NK-92 treated with Interleukin-12 subunit alpha and Interleukin-12 subunit beta, amount 100 ng/mL, for 24 hours (cell line): ENCODE measurements at places on chromosomes 1 and 21.

DNA sequence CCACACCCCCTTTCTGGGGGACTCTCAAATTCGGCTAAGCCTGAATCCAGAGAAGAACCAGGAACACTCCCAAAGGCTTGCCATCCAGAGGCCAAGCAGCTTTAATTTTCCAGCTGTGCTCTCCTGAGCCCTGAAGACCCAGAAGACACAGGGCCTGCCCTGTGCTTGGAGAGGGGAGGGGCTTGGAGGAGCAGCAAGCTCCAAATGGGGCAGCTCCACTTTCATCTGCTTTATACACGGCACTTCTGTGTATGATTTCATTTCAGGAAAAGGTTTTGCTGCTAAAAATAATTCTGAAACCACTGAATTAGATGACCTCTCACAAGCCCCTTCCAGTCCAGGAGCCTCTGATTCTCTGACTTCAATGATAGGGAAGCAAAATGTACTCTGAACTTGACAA lies 39.2 kb upstream of the CTTNBP2NL start:
- DNase-seq, result no peak

DNA sequence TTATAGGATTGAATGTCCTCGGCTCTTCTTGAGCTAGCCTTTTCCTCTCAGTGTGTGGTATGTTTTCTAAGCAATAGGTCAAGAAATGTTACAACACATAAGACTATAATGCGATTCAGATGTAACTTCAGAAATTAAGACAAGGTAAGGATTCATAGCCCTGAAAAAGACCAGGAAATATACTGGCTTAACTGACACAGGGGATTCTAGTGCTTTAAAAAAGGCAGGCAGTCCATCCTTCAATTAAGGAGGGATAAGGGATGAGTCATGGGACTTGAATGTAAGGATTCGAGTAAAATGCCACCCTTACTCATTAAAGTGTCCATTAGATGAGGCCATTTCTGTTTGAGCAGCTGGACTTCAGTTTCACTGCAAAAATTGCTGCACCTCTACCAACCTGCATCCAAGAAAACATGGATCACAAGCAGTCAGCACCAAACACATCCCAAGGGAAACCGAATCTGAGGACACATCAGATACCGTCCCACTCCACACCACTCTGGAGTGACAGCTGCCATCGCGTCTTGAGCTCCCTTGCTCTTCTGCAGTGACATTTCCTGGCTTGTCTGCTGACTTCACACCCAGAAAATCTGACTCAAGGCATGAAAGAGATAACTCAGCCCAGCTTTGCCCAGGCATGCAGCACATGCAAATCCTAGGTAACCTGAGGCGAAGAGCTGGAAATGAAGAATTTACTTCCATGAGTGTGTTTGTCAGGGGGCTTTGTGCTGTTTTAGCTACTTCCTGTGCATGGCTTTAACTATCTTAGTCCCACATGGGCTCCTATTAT lies 37.8 kb downstream of the NGF start:
- no peak for DNase-seq

DNA sequence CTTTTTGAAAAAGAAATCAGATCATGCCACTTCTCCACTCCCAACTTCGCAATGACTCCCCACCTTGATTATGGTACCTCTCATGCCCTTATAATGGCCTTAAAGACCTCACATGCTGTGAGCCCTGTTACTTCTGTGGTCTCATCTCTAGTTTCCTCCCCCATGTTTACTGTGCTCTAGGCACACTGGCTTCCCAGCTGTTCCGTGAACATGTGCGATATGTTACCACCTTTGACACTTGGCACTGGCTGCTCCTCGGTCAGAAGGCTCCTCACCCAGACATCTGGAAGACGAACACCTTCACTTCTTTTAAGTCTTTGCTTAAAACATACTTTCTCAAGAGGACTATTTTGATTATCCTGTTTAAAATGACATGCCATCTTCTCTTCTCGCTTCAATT lies 14.3 kb upstream of the NTMT2 start:
- DNase-seq, result no peak

DNA sequence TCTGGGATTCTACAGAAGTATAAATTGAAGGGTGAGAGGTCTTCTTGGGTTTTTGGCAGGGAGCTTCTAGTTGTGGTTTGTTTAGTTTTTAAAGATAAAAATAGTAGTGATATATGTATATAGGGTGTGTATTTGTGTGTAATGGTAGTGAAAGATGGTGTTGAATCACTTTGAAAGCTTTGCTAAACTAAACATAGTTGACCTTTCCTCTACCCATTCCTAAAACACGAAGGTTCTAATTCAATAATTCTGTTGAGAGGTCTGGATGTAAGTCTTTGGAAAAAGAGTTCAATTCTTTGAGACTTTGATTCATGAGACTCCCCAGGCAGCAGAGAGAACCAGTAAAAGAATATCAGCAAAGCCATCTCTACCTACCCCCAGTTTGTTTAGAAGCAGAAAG lies 247.9 kb upstream of the DUSP10 start:
- DNase-seq, result no peak

DNA sequence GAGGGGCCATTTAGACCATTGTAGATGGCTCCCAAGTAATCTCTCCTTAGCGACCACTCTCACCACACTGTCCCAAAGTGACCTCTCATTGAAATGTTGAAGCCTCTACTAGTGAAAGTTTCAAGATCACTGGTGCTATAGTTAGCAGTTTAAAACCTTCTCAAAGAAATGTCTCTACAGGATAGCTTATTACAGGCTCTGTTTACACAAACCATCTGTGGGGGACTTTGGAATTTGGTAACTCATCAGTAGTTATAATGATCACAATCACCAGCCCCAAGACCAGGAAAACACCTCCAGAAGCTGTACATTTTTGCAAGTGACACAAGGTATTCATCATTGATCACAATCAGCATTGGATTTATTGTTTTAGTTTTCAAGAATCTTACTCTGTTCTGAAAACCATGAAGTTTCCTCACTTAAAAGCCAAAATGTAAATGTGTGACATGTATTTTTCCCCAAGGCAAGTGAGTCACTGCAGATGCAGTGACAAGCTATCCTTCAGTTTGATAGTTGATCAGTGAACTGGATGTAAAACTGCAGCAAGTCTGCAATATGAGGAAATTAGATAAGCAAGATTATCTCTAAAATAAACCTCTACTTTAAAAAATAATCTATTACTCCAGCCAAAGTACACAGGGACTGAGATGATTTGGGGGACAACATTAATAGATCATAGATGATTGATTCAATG lies 41.9 kb downstream of the C21orf91 start:
- DNase-seq, result no peak
